ENCODE measurements at places on chromosomes 2 and 18. TPM values are rescaled to one million over a fixed set of nuclear protein-coding genes. Genes with fewer than 3 reads are reported as not detected.

Gene LINC00305
- total RNA-seq: not detected

Gene MBOAT2
- 4.4 TPM for total RNA-seq

Gene SERPINB13
- not detected for total RNA-seq

Gene PTPRN
- total RNA-seq: 3.1 TPM

Gene RNF138
- total RNA-seq: 64.7 TPM

DNA sequence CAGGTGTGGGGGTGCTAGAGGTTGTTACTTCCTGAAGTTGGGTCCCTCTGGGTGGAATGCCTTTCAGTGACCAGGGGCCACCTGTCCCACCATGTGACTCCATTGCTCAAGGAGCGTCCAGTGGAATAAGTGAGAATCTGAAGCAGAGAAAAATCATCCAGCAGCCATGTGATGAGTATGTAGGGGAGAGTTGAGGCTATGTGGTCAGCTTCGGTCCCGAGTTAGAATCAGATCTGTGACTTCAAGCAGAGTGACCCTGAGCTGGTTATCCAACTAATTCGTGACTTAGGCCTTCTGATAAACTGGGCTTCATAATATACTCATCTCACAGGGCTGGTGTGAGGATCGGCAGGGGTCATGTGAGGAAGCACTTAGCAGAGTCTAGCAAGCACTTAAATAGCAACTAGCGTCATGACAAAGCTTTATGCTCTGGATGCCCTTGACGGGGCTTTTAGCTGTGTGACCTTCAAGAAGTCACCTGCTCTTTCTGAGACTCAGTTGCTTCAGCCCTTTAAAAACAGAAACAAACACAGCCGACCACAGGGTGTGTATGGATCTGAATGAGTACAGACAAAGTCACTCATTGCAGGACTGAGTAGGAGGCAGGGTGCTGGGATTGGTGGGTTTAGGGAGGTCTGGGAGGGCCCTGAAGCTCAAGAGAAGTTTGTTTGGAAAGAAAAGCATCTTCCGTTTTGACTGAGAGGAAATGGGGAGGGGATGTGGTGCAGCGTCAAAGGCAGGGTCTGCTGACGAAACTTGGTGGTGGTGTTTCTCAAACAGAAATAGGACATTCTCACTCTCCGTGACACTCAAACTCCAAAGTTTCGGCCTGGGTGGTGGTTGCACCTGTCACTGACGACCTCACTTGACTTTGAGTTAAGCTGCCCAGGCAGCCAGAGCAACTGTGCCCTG is 264.0 kb upstream of the CXCR4 start:
- peak; percentile 89 for DNase-seq

DNA sequence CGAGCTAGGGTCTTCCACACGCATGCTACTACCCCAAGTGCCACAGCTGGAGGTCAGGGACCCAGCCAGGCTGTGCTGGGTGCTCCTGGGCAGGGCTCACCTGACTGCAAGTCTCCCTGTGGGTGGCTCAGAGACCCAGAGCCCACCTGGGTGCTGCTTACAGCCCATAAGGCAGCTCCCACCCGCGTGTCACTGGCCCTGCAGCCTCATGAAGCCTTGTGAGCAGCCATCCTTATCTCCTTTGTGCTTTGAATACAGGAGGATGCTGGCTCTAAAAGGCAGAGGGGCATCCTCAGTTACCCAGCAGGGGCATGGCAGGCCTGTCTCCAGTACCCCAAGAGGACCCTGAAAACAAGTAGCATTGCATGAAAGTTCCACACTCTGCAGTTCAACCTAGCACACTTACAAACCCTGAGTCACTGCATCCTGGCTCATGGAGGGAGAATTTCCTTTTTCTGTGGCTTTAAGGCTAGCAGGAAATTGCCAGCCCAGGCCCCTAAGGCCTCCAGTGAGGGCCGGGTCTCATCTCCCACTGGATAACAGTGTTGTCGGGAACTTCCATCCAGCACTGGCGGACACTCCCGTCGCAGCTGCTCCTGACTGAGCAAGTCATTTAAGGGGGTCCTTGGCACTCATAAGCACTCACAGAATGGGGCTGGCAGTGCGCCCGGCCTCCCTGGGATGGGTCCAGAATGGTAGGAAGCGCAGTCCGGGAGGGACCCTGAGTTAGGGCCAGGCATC is 137.1 kb downstream of the RPIA start:
- DNase-seq: no peak

GRCh38 chr2:205636549-205637319 is 45.6 kb upstream of the NRP2 start:
- no peak for DNase-seq

GRCh38 chr18:448116-448790 is 52.2 kb downstream of the COLEC12 start:
- no peak for DNase-seq

- DNase-seq: no peak
These were observed 178.6 kb downstream of the SEPTIN10 start for GRCh38 chr2:109435066-109435690.

DNA sequence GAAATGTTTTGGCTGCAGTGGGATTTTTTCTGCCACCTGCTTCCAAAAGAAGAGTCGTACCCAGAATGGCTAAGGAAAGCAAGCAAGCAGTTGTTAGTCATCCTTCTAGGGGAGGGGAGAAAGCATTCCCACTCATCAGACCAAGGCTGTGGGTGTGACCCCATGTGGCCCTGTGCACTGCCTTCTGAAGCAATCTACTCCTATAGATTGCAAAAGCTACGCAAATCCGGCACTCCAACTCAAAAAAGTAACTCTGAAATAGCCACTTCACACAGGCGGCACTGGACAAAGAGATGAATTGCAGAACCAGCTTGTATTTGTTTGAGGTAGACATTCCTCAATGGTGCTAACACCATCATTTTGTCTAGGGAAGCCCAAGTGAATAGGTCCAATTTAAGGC is 44.3 kb downstream of the ST3GAL5 start:
- DNase-seq: no peak

- DNase-seq: no peak
These were observed 5.3 kb downstream of the AGFG1 start for GRCh38 chr2:227477291-227477690.

GRCh38 chr2:238939074-238939473 is 91.2 kb downstream of the TWIST2 start:
- no peak for DNase-seq

GRCh38 chr2:184336688-184337087 is 261.6 kb upstream of the ZNF804A start:
- DNase-seq: no peak

DNA sequence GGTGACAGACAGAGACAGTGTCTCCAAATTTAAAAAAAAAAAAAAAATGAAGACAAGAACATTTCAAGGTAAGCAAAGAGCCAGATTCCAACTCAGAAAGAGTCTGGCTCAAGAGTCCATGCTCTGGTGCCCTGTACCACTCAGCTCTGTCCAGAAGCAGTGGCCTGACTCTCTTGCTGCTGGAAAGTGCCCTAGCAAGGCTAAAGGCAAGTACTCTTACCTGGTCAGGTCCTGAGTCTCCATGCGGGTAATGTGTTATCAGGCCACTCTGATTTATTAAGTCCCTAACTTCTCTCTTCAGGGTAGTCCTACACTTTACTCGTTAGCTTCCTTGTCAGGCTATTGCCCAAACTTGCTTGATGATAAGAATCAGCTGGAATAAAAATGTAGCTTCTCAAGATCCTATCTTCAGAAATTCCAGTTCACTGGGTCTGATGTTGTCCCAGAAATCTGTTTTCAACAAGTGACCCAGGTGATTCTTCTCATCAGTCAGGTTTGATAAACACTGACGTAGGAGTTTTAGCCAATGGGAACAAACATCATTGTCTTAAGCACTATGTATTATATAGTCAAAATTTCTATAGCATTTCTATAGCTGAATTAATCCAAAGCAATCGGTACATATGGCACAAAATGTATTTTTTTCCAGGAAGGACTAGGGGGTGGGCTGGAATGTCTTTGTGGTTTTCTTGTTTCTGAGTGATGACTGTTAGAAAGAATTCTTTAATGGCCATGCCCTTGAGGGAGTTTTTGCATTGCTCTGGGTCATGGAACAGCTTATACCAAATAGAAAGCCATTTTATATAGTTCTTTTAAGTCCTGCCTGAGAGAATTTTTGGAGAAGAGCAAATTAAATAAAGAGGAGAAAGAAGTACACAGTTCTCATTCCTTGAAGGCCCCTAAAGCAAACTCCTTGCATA is 139.9 kb upstream of the DNMT3A start:
- no peak for DNase-seq

DNA sequence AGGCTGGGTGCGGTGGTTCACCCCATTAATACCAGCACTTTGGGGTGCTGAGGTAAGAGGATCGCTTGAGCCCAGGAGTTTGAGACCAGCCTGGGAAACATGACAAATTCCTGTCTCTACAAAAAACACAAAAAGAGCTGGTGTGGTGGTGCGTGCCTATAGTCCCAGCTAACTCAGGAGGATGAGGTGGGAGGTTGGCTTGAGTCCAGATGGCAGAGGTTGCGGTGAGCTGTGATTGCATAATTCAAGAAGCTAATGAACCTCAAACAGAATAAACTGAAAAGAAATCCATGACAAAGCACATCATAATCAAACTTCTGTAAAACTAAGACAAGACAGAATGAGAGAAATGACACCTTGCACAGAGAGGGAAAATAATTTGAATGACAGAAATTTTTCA is 54.8 kb downstream of the SEMA4F start:
- DNase-seq: no peak

DNA sequence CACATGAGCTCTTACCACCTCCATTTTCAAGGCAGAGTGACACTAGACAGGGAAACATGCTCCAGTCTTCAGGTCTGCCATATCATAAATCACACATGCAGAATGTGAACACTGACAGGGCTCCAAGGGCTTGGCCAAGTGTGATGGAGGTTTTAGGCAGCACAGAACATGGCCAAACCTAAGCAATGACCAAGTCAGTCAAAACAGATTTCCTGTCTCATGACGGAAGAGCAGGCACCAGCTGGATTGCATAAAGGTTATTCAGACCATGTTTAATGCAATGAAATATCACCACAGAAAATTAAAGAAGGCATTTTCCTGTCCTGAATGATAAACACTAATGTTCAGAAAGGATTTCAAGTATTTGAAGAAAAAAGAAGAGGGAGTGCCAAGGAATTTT is 72.5 kb downstream of the SUMO1 start:
- DNase-seq: no peak

DNA sequence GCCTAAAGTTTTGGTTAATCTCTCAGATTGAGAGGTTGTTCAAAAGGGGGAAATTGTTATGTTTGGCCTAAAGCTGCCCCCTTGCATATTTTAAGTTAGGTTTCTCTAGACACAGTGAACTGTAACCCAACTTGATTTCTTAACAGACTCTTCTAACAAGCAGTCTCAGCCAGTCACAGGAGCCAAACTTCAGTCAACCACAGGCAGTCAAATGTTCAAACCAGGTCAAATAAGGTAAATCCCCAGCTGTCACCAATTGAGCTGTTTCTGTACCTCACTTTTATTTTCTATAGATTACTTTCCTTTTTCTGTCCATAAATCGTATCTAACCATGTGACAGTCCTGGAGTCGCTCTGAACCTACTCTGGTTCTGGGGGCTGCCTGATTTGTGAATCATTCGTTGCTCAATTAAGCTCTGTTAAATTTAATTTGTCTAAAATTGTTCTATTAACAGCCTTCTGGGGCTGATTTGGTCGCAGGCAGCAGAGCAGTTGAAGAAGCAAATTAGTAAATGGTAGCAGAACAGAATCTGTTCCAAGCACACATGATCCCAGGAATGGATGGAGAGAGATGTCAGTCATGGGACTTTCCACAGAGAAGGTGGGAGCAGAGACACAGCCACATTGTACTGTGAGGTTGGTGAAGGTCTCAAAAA is 16.4 kb upstream of the NFU1 start:
- no peak for DNase-seq

- DNase-seq: no peak
These were observed 59.6 kb downstream of the FEZ2 start for GRCh38 chr2:36538335-36538734.

- peak; percentile 29 for DNase-seq
These were observed 256.7 kb downstream of the HDAC4 start for GRCh38 chr2:239143858-239144712.

GRCh38 chr2:127419448-127420038 is 1.3 kb downstream of the PROC start:
- DNase-seq: no peak

DNA sequence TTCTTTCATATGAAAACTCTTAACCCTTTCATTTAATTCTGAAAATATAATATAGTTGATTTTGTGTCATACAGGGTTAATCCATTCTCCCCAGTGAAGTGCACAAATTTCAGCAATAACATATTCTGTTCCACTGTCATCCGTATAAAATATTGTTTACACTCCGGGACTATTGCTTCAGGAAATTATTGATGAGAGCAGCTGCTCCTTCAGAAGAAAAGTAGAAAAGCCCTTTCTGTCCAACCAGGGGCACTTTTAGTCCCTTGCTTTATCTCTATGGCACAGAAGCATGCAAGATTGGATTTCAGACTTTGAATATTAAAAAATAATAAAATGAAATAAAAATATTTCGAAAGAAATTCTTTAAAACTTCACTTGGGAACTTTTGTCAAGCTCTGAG is 535.7 kb upstream of the SLC39A10 start:
- no peak for DNase-seq

DNA sequence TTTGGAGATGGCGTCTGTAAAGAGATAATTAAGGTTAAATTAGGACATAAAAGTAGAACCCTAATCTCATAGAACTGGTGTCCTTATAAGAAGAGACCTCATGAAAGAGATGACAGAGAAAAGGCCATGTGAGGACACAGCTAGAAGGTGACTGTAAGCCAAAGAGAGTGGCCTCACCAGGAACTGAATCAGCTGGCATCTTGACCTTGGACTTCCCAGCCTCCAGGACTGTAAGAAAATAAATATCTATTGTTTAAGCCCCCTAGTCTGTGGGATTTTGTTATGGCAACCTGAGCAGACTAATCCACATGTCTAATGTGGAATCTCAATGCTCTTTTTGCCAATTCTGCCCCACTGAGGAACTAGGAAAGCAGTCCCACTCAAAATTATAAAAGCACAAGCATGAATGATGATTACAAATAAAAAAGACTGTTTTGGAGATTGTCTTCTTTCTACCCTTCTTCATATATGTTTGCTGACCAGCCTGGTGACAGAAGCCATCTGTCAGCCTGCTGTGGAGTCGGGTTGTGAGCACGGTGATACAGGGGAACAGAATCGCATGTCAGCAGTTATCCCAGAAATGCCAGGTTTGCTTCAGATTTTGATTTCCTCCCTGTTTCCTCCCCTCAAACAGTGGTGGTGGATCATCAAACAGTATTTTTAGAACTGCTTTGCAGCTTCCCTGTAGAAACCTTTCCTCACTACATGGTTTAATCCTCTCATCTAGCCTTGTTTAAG is 54.2 kb downstream of the INPP4A start:
- no peak for DNase-seq

DNA sequence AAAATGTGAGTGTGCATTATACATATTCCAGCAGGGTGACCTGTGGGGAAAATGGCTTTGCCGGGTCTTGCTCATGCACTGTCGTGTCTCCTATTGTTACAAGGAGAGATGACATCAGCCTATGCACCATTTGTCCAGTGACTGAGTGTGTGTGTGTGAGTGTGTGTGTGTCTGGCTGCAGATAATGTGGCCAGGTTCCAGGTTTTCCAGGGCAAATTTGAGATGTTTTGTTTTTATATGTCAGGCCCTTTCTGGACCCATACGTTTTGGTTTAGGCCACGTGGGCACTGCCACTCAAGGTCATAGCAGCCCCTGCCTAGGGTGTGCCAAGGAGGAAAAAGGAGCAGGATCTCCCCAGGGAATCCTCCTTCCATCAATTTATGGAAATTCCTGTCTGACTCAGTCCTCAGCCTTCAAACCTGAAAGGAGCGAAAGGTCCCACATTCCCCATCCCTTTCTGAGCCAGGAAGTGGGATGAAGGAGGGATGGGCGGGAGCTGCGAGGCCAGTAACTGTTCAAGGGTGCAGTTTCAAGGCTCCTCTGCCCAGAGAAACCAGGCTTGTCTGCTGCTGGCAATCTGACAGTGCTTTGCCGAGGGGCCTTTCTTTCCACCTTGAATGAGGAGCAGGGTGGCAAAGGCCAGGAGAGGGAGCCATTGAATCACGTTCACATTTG is 93.0 kb upstream of the SMAD2 start:
- DNase-seq: no peak

Measured in activated naive CD4-positive, alpha-beta T cell treated with anti-CD3 and anti-CD28 coated beads, Interleukin-2, amount 50 U/mL, for 72 hours (primary cell).